ENCODE measurements at places on chromosomes 6 and 20.
A peak's percentile ranks its signal among the peaks of the same experiment; 100 is the strongest.

DNA sequence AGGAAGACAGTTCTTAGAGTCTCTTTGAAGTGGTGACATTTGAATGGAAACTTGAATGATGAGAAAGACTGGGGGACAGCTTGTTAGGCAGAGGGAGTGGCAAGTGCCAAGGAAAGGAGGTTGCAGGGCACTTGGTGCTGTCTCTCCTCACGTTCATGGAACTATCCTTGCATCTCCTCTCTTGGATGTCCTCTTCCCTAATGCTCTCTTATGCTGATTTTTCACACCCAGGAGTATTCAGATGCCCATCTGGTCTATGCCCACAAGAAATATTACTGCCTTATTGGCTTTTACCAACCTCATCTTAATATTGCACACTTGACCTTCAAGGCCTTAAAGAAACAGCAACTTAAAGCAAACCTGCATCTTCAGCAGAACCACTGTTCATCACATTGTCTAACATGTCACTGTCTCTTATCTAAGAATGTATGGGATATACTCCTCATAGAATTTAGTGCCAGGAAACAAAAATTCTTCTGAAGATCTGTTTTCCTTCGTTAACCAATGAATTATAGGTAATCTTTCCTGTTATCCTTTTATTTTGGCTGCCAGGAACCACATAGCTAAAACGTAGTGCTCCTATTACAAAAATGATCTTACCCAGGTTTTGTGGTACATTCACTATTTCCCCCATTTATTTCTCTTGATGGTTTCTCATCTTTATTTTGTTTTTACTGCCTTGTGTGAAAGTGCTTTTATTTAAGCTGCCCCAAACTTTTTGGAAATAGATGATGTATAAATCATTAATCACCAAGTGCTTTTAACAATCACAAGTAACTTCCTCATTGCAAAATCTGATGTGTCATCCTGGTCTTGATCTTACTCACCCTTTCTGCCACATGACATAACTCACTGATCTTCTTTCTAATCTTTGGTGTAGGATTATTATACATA is 12.8 kb downstream of the RGS17 start:
- no peak overlapping the region for H3K27ac ChIP-seq
- no peak for DNase-seq
- H3K36me3 ChIP-seq: no peaks in the 10 kb centered on the region
- H3K4me3 ChIP-seq: no peak overlapping the region

- H3K4me1 ChIP-seq: peaks cover 17% of the 10 kb centered on the region
- H3K36me3 ChIP-seq: no peaks in the 10 kb centered on the region
- DNase-seq: no peak
- H3K27ac ChIP-seq: no peak overlapping the region
- peak overlapping the region; percentile 60 for H3K4me3 ChIP-seq
These were observed 1.9 kb downstream of the DDR1 start for GRCh38 chr6:30885999-30886896.

DNA sequence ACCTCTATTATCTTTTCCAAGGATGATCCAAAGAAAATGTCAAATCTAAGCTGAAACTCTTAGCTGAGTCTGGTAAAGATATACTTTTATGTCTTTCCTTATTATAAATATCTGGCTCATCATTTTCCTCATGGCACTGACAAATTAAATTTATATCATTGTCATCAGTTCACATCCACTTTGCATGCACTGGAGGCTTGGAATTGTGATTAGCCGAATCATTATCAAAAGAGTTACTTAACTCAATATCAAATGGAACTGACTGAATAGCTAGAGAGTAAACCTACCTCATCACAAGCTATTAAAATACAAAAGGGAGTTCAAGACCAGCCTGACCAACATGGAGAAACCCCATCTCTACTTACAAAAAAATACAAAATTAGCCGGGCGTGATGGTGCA is 713.9 kb upstream of the MARCKS start:
- DNase-seq: no peak
- H3K27ac ChIP-seq: no peak overlapping the region
- no peaks in the 10 kb centered on the region for H3K4me1 ChIP-seq

- H3K27ac ChIP-seq: no peak overlapping the region
- no peak for DNase-seq
- peaks cover 2% of the 10 kb centered on the region for H3K27me3 ChIP-seq
These were observed 34.0 kb downstream of the KIAA1755 start for GRCh38 chr20:38226553-38226952.

GRCh38 chr6:10420546-10421157 is 5.8 kb upstream of the TFAP2A start:
- peaks cover 4% of the 10 kb centered on the region for H3K36me3 ChIP-seq
- H3K4me3 ChIP-seq: no peak overlapping the region
- H3K27me3 ChIP-seq: peaks cover 97% of the 10 kb centered on the region
- H3K4me1 ChIP-seq: peaks cover 8% of the 10 kb centered on the region
- no peak overlapping the region for H3K27ac ChIP-seq

- no peak for DNase-seq
- H3K27ac ChIP-seq: no peak overlapping the region
- peaks cover 16% of the 10 kb centered on the region for H3K4me1 ChIP-seq
- H3K27me3 ChIP-seq: peaks cover under 1% of the 10 kb centered on the region
- H3K36me3 ChIP-seq: no peaks in the 10 kb centered on the region
These were observed 5.0 kb downstream of the ASIP start for GRCh38 chr20:34246126-34246626.

- H3K27ac ChIP-seq: no peak overlapping the region
- H3K27me3 ChIP-seq: peaks cover 5% of the 10 kb centered on the region
- H3K36me3 ChIP-seq: no peaks in the 10 kb centered on the region
- peaks cover 5% of the 10 kb centered on the region for H3K4me1 ChIP-seq
- DNase-seq: no peak
These were observed 76.9 kb downstream of the GMDS start for GRCh38 chr6:2168480-2168879.

- no peak overlapping the region for H3K4me3 ChIP-seq
- peaks cover 44% of the 10 kb centered on the region for H3K36me3 ChIP-seq
- no peaks in the 10 kb centered on the region for H3K4me1 ChIP-seq
- no peak overlapping the region for H3K27ac ChIP-seq
These were observed 117.4 kb downstream of the TBC1D32 start for GRCh38 chr6:121216928-121217327.

GRCh38 chr6:148793721-148794120 is 46.9 kb downstream of the UST start:
- no peak for DNase-seq
- no peak overlapping the region for H3K27ac ChIP-seq
- peaks cover 11% of the 10 kb centered on the region for H3K27me3 ChIP-seq
- no peaks in the 10 kb centered on the region for H3K36me3 ChIP-seq
- no peak overlapping the region for H3K4me3 ChIP-seq

DNA sequence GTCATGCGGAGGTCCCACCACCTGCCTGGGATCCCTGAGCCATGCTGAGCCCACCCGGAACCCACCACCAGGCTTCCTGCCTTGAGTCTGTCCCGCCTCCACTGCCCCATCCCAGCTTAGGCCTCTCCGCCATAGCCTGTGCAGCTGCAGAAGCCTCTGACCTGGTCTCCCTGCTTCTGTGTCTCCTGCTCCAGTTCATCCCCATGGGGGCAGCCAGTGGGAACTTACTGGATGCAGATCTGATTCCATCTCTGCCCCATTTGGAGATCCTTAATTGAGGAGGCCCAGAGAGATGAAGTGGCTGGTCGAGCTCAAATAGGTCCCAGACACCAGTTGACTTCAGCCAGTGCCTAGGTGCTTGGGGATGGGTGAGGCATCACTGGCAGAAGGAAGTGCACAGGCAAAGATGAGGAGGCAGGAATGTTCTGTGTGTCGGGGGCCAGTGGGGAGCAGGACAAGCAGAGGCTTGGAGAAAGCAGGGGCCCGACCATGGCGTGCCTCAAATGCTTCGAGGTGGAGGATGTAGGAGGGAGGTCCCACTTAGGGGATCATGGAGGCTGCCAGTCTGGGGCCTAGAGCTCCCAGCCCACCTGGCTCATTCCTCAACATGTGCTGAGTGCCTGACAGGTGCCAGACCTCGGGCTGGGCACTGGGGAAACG is 112.8 kb downstream of the TOX2 start:
- H3K36me3 ChIP-seq: peaks cover 9% of the 10 kb centered on the region

DNA sequence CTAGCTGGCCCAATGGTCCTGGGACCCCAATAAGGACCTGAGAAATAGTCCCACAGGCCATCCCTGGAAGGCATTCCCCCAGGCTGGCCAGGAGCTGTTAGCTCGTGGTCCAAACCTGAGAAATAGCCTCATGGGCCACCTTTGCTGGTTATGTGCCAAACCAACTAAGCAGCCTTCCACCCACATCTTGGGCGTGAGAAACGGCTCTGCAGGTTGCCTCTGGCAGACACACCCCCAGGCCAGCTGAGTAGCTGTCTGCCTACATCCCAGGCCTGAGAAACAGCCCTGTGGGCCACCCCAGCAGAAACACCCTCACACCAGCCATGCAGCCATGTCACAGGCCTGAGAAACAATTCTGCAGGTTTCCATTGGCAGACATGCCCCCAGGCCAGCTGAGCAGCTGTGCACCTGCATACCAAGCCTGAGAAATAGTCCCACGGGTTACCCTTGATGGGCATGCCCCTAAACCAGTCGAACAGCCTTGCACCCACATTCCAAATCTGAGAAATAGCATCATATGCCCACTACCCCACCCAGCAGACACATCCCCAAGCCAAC is 567.8 kb upstream of the ID4 start:
- no peaks in the 10 kb centered on the region for H3K4me1 ChIP-seq
- no peaks in the 10 kb centered on the region for H3K27me3 ChIP-seq
- H3K4me3 ChIP-seq: no peak overlapping the region
- H3K27ac ChIP-seq: no peak overlapping the region

- DNase-seq: no peak
- H3K27ac ChIP-seq: no peak overlapping the region
- peaks cover 6% of the 10 kb centered on the region for H3K27me3 ChIP-seq
- H3K4me1 ChIP-seq: no peaks in the 10 kb centered on the region
- H3K36me3 ChIP-seq: no peaks in the 10 kb centered on the region
- H3K4me3 ChIP-seq: no peak overlapping the region
These were observed 95.5 kb downstream of the ZFP64 start for GRCh38 chr20:52096117-52096516.

- no peaks in the 10 kb centered on the region for H3K27me3 ChIP-seq
- H3K27ac ChIP-seq: peak overlapping the region; percentile 98
- DNase-seq: peak; percentile 41
- peaks cover 67% of the 10 kb centered on the region for H3K36me3 ChIP-seq
These were observed 1.1 kb downstream of the MGME1 start for GRCh38 chr20:17969884-17970409.

DNA sequence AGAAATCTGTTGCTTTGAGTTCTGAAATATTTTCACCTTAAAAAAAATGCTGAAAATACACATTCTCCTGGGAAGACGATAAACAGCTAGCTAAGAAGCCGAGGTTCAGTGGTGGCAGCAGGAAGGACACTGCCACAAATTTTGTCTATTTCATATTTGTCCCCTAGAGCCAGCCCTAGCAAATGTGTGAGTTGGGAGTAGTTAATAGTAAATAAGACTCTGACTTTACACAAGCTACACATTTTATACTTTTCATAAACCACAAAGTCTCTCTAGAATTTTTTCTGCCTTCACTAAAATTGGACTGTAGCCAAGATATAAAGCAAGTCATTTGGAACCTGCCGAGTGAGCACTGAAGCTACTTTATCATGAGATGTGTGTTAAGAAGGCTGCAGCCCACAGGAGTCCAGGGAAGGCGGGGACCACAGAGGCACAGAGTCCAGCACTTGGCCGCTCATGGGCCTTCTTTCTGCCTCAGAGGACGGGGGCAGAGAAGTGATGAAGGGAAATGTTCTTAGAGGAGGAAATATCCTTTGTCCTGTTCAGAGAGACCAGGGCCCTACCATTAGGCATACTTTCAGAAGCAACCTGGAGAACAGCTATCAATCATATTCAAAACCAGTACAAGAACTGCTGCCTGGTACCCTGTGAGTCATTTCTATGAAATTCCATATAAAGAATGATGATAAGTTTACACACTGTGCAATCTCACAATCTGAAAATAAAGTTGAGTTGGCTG is 241.7 kb upstream of the TAB2 start:
- peaks cover 40% of the 10 kb centered on the region for H3K4me1 ChIP-seq
- H3K36me3 ChIP-seq: peaks cover 15% of the 10 kb centered on the region
- H3K4me3 ChIP-seq: peak overlapping the region; percentile 24
- H3K27me3 ChIP-seq: no peaks in the 10 kb centered on the region
- DNase-seq: no peak
- H3K27ac ChIP-seq: peak overlapping the region; percentile 67

GRCh38 chr6:120558294-120558693 is 776.0 kb downstream of the TBC1D32 start:
- H3K36me3 ChIP-seq: no peaks in the 10 kb centered on the region
- no peak for DNase-seq
- H3K27ac ChIP-seq: no peak overlapping the region
- no peak overlapping the region for H3K4me3 ChIP-seq
- H3K27me3 ChIP-seq: no peaks in the 10 kb centered on the region
- H3K4me1 ChIP-seq: no peaks in the 10 kb centered on the region

- no peaks in the 10 kb centered on the region for H3K27me3 ChIP-seq
- H3K27ac ChIP-seq: no peak overlapping the region
- H3K4me3 ChIP-seq: no peak overlapping the region
- no peaks in the 10 kb centered on the region for H3K4me1 ChIP-seq
- no peak for DNase-seq
These were observed 37.6 kb downstream of the GPLD1 start for GRCh38 chr6:24451581-24452388.

- peak; percentile 36 for DNase-seq
- no peak overlapping the region for H3K4me3 ChIP-seq
- no peak overlapping the region for H3K27ac ChIP-seq
- peaks cover 2% of the 10 kb centered on the region for H3K4me1 ChIP-seq
- no peaks in the 10 kb centered on the region for H3K36me3 ChIP-seq
These were observed 96.1 kb upstream of the RIN2 start for GRCh38 chr20:19661717-19662636.

GRCh38 chr20:62523473-62524203 is 47.8 kb upstream of the GATA5 start:
- peak; percentile 83 for DNase-seq
- no peak overlapping the region for H3K27ac ChIP-seq
- H3K4me1 ChIP-seq: peaks cover 9% of the 10 kb centered on the region
- peak overlapping the region; percentile 15 for H3K4me3 ChIP-seq
- H3K27me3 ChIP-seq: peaks cover 2% of the 10 kb centered on the region
- no peaks in the 10 kb centered on the region for H3K36me3 ChIP-seq

- H3K36me3 ChIP-seq: no peaks in the 10 kb centered on the region
- no peaks in the 10 kb centered on the region for H3K27me3 ChIP-seq
- no peaks in the 10 kb centered on the region for H3K4me1 ChIP-seq
These were observed 34.1 kb downstream of the RBM24 start for GRCh38 chr6:17315262-17315661.

GRCh38 chr20:5770987-5771318 is 20.8 kb downstream of the SHLD1 start:
- H3K4me3 ChIP-seq: no peak overlapping the region
- no peak overlapping the region for H3K27ac ChIP-seq
- no peaks in the 10 kb centered on the region for H3K27me3 ChIP-seq
- DNase-seq: no peak
- peaks cover 10% of the 10 kb centered on the region for H3K4me1 ChIP-seq
- peaks cover 35% of the 10 kb centered on the region for H3K36me3 ChIP-seq

- peaks cover 33% of the 10 kb centered on the region for H3K4me1 ChIP-seq
- peaks cover 27% of the 10 kb centered on the region for H3K27me3 ChIP-seq
- H3K36me3 ChIP-seq: peaks cover 26% of the 10 kb centered on the region
- no peak for DNase-seq
These were observed 6.4 kb downstream of the HLA-DQB1 start for GRCh38 chr6:32659856-32660595.
